NCI-H1417 treated with DMSO at 0.1 percent for 48 hours (cell line): ENCODE measurements at places on chromosomes 2 and 18.
A peak's percentile ranks its signal among the peaks of the same experiment; 100 is the strongest.

DNA sequence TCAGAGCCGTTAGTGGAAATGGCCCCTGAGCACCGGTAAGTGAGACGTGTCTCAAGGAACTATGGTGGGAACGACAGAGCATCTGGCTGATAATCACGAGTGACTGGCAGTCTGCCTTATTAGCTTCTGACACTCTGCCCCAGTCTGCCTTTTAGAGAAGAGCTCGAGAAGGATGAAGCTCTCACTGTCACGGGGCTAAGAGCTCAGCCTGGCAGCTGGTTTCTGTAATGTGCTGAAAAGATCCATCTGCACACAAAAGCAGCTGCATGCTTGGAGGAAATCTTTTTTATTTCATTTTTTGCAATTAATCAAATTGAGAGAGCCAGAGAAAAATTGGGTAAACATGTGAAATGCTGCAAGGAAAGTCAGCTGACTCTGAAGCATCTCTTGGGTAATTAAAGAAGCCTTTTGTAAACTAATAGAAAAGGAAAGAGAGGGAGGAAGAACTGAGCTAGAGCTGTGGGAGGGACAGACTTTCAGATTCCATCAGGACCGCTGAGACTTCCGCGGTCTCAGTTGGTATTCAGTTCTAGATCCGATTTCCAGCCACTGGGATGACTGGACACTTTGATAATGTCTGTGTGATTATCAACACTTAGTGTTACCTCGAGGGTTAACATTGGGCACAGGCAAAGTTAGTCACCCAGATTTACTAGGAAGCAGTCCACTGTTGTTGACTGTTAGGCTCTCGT lies 24.4 kb downstream of the MBP start:
- no peak for DNase-seq

GRCh38 chr2:149601141-149601796 lies 13.7 kb upstream of the MMADHC start:
- DNase-seq, result no peak

- no peak for DNase-seq
Measured at GRCh38 chr2:241279413-241279812, 36.1 kb downstream of the HDLBP start.

DNA sequence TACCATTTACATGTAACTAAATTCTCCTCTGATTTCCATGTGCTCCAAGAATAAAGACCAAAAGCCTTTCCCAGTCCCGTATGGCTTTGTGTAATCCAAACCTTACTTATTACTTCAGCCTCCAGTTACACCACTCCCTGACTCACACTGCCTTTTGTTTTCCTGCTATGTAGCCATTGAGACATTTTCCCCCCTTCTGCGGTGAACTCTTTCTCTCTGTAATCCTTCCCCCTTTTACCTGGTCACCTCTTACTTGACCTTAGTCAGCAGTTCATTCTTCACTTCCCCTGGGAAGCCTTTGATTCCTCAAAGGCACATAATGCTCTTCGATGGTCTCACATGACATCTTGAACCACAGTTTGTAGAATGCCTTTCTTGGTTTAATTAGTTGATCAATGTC lies 256.0 kb upstream of the FANCL start:
- no peak for DNase-seq

DNA sequence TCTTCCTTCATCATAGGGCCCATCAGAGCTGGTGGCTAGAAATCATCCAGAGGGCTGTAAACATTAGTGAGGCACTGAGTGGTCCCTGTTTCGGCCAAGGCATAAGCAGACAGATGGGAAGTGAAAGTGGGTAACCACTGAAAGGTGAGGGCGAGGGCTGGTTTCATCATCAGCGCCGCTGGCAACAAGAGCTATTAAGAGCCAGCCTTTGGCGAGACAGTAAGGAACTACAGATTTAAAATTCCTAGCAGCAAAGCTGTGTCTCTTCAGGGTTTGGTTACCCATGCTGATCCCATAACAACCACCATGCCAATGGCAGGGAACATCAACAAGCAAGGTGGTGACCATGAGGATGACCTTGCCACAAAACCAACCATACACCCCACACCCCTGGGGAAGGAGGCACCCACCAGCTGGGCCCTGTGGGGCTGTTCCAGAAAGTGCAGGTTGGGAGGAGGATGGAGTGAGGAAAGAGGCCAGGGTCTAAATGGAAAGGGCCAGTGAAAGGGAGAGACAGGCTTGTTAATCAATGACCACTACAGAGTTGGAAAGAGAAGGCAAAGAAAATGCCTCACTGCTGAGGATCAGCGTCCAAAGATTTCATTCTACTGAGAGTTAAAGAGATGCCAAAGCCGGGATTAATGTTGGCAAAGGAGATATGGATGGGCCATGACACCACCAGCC lies 9.0 kb upstream of the SLC20A1 start:
- no peak for DNase-seq

- no peak for DNase-seq
Measured at GRCh38 chr2:112163541-112163981, 25.4 kb downstream of the FBLN7 start.

- no peak for DNase-seq
Measured at GRCh38 chr18:46169464-46169941, 65.3 kb downstream of the HAUS1 start.

DNA sequence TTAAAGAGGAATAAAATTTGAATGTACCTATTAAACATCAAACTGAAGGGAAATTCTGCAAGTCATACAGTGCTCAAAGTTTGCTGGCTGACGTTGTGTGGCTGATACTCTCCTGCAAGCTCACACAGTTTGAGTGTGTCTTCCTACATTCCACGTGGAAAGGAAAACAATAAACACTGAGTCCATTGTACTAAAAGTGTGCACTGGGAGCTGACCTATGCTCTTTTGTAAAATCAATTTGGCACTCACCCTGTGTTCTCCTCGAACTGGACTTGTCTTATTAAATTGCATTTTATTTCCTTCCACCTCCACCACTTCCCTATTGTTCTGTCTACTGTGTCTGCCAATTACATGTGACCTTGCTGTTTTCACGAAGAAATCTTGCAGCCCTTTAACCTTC lies 458.0 kb downstream of the CPS1 start:
- DNase-seq, result no peak

GRCh38 chr2:118565301-118565700 lies 282.1 kb downstream of the EN1 start:
- DNase-seq, result no peak

GRCh38 chr18:24142376-24142775 lies 3.5 kb downstream of the CABYR start:
- no peak for DNase-seq

DNA sequence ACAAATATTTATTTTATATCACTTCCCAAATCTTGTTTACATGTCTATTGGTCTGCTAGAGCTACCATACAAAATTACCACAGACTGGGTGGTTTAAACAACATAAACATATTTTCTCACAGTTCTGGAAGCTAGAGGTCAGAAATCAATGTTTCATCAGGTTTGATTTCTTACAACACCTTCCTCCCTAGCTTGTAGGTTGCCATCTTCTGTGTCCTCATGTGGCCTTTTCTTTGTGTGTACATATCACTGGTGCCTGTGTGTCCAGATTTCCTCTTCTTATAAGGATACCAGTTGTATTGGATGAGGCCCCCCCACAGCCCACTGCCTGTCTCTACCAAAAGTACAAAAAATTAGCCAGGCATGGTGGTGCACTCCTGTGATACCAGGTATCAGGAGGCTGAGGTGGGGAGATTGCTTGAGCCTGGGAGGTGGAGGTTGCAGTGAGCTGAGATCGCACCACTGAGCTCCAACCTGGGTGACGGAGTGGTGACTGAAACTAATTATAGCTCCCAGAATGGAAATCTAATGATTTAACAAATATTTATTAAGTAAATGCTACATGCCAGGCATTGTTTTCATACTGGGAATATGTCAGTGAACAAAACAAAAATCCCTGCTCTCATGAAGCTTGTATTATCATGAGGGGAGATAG lies 13.6 kb downstream of the EML4 start:
- no peak for DNase-seq

DNA sequence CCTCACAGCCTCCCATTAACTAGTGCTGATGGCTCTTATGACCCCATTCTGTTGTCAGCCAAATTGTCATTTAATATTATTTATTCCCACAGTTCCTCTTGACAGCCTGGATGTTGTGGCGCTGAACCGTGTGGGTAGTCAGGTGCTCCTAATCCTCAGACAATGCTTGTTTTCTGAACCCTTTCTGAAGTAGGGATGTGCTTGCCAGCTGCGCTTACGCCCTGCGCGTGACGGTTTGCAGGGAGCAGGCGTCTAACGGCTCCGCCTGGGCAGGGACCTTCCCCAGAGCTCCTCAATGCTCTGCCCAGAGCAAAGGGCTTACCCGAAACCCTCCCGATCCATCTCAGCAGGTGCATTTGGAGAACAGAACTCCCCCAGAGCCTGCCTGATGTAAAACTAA lies 358.2 kb upstream of the MYT1L start:
- DNase-seq, result no peak

DNA sequence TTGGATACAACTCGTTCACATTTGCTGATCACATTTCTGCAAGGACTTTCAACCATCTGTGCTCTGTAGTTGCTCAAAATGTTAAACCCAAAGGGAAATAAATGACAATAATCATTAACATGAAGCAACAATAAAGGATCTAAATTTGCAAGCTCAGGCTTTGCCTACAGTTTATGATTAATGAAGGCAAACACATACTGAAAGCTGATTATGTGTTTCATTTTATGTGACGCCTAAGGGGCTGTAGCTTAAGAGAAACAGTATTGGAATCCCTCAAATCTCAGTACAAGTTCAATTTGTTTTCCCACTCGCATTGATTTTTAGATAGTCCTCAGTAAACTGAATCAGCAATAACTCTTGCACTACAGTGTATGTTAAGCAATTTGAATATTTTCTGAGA lies 160.3 kb upstream of the FSIP2 start:
- DNase-seq, result no peak

GRCh38 chr2:80269806-80270205 lies 34.7 kb downstream of the LRRTM1 start:
- DNase-seq, result no peak

DNA sequence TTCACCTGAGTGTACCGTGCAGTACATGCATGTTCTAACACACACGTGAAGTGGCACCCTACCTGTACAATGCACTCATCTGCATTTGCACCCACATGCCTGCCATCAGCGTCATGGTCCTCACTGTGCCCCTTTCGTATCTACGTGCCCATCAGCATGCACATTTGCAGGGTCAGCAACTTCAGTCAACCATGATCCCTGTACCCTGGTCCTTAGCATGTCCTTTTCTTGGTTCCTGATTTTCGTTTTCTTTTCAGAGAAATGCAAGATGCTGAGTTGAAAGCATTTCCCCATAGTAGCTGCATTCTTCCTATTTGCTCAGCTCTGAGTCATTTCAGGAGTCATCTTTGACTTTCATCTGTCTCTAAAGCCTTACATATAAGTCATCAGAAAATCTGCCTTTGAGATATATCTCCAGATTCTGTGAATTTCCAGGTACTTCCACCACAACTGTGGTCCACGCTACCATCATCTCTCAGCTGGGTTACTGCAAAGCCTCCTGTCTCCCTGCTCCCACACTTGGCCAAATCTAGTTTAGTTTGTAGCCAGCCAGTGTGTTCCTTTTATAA lies 14.7 kb upstream of the PUM2 start:
- DNase-seq, result no peak

GRCh38 chr2:48116497-48116896 lies 210.2 kb upstream of the FBXO11 start:
- no peak for DNase-seq

GRCh38 chr2:241636182-241637017 lies 558 bp downstream of the THAP4 start:
- no peak for DNase-seq

- DNase-seq, result no peak
Measured at GRCh38 chr2:88967844-88968243, 276.4 kb downstream of the RPIA start.

GRCh38 chr18:50262977-50263376 lies 3.3 kb downstream of the CFAP53 start:
- DNase-seq, result no peak

GRCh38 chr2:234881413-234882241 lies 70.2 kb upstream of the SH3BP4 start:
- DNase-seq, result no peak

GRCh38 chr2:206981739-206982340 lies 42.5 kb downstream of the CPO start:
- peak; percentile 30 for DNase-seq

GRCh38 chr2:229176136-229176535 lies 95.0 kb downstream of the PID1 start:
- no peak for DNase-seq

GRCh38 chr2:33274524-33274923 lies 201.9 kb upstream of the RASGRP3 start:
- no peak for DNase-seq

- DNase-seq, result no peak
Measured at GRCh38 chr2:202944816-202945215, 32.7 kb downstream of the CARF start.

GRCh38 chr18:13592246-13592645 lies 134.1 kb downstream of the FAM210A start:
- no peak for DNase-seq

- no peak for DNase-seq
Measured at GRCh38 chr2:15242936-15243461, 318.1 kb downstream of the NBAS start.
